ENCODE measurements at places on chromosomes 12 and 14. TPM values are rescaled to one million over a fixed set of nuclear protein-coding genes. Genes with fewer than 3 reads are reported as not detected.

The PIK3C2G gene
- not detected for total RNA-seq

- no peak for DNase-seq
These were observed 17.9 kb upstream of the MDM1 start for GRCh38 chr12:68349921-68350606.

DNA sequence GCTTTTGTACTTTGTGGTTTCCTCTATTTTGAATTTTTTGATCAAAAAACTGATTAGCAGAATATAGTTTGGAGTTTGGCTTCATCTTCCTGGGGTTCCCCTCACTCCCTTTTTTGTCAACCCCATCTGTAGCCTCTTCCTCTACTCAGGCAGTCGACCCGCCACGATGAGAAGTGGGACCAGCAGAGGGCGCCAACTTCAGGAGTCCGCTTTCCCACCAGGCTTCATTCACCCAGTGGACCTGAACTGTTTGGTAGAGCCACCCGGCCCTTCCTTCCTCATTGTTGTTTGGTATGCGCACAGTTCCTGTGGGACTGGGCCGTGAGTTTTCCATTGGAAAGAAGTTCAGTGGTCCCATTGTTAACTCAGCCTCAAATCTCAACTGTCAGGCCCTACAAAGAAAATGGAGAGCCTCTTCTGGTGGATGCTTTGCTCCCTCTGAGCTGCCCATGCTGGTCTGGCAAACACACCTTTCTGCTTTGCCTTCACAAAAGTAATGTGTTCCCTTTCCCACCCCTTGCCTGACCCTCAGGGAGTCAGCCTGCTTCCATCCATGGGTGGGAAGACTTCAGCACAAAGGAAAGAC lies 21.7 kb downstream of the TMBIM6 start:
- DNase-seq, result peak; percentile 63

DNA sequence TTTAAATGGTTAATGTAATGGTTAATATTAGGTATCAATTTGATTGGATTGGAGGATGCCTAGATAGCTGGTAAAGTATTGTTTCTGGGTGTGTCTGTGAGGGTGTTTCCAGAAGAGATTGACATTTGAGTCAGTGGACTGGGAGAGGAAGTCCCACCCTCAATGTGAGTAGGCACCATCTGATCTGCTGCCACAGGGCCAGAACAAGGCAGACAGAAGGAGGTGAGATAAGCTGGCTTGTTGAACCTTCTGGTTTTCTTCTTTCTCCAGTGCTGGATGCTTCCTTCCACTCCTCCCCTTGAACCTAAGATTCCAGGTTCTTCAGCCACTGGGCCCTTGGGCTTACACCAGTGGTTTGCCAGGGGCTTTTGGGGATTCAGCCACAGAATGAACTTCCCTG lies 756.5 kb upstream of the LRFN5 start:
- no peak for DNase-seq

The ANKRD33 gene
- not detected for total RNA-seq

GRCh38 chr14:63770187-63770807 lies 42.4 kb upstream of the SGPP1 start:
- DNase-seq, result no peak

DNA sequence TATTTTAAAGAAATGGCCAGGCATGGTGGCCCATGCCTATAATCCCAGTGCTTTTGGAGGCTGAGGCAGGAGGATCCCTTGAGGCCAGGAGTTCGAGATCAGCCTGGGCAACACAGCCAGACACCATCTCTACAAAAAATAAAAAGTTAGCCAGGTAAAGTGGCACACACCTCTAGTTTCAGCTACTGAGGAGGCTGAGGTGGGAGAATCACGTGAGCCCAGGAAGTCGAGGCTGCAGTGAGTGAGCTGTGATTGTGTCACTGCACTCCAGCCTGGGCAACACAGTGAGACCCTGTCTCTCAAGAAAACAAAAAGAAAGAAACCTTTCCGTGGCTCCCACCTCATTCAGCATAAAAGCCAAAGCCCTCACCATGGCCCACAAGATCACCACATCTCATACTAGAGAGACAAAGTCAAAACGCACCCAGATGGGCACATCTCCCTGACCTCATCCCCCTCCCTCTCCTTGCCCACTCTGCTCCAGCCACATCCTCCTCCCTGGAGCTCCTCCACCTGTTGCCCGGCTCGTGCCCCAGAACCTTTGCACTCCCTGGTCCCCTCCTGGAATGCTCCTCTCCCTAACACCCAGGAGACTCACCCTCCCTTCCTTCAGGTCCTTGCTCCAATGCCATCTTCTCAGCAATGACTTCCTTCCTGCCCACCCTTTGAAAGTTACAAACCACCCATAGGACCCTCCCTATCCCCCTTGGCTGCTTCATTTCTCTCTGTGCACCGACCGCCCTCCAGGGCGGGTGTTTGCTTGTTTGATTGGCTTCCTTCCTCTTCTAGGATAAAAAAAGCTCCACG lies 4.8 kb upstream of the SCARB1 start:
- DNase-seq, result no peak

The EID3 gene
- 8.2 TPM for total RNA-seq

DNA sequence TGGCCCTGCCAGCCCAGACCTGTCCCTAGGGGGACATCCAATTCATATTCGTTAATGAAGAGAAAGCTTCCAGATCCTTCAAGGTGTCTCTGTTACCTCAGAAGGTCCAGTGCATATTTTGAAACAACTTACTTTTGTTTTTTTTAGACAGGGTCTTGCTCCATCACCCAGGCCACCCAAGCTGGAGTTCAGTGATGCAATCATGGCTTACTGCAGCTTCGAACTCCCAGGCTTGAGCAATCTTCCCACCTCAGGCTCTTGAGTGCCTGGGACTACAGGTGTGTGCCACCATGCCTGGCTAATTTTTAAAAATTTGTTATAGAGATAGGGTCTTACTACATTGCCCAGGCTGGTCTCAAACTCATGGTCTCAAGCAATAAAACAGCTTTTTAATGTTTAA lies 48.4 kb downstream of the B4GALNT3 start:
- no peak for DNase-seq

The GALNT8 gene
- 1.8 TPM for total RNA-seq

DNA sequence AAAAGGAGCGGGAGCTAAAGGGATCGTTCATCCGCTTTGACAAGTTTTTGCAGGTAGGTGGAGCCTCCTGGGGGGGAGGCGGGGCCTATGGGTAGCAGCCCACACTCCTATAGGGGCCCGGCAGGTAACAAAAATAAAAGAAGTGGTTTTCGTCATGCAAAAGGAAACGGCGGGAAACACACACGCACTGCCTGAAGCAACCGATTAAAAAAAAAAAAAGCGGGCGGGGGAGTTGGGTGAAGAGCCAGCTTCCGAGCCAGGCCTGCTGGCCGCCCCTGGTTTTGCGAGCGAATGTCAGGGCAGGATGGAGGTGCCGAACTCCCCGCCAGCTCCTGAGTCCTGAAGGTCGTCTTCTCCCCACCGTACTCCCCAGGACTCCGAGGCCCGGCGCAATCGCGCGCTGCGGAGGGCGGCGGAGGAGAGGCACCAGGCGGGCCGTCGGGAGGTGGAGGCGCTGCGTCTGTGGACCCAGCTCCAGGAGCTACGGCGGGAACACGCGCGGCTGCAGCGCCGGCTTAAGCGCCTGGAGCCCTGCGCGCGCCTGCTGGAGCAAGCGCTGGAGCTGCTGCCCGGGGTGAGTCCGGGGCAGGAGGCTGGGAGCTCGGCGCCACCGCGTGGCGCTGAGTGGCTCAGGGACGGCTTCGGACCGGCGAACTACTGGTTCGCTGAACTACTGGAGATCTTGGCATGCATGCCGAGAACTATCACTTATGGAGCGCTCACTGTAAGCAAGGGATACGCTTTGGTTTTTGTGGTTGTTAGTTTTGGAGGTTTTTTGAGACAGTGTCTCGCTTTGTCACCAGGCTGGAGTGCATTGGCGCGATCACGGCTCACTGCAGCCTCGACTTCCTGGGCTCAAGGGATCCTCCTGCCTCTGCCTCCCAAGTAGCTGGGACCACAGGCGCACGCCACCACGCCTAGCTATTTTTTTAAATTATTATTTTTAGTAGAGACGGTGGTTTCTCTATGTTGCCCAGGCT lies 3.6 kb downstream of the CFAP73 start:
- DNase-seq, result peak; percentile 75

Measured in activated naive CD4-positive, alpha-beta T cell treated with anti-CD3 and anti-CD28 coated beads, Interleukin-2, amount 50 U/mL, for 72 hours (primary cell).